Fibroblast of lung (primary cell): ENCODE measurements at places on chromosomes 5 and 9.

GRCh38 chr5:1297243-1297642 is 2.4 kb upstream of the TERT start:
- no peak overlapping the region for H3K27ac ChIP-seq
- DNase-seq = no peak
- no peaks in the 10 kb centered on the region for H3K36me3 ChIP-seq
- H3K27me3 ChIP-seq = peaks cover 5% of the 10 kb centered on the region

- no peaks in the 10 kb centered on the region for H3K27me3 ChIP-seq
- peaks cover 3% of the 10 kb centered on the region for H3K36me3 ChIP-seq
- DNase-seq = no peak
- H3K4me1 ChIP-seq = no peaks in the 10 kb centered on the region
- H3K4me3 ChIP-seq = no peak overlapping the region
These were observed 22.5 kb upstream of the CAMSAP1 start for GRCh38 chr9:135929656-135930445.

GRCh38 chr5:37717613-37718431 is 122.0 kb downstream of the GDNF start:
- peaks cover 9% of the 10 kb centered on the region for H3K4me1 ChIP-seq
- no peaks in the 10 kb centered on the region for H3K36me3 ChIP-seq
- peak; percentile 92 for DNase-seq
- no peaks in the 10 kb centered on the region for H3K27me3 ChIP-seq

- peaks cover 16% of the 10 kb centered on the region for H3K36me3 ChIP-seq
- no peak for DNase-seq
- H3K4me3 ChIP-seq = no peak overlapping the region
- no peaks in the 10 kb centered on the region for H3K27me3 ChIP-seq
- peak overlapping the region; percentile 92 for H3K27ac ChIP-seq
These were observed 74.3 kb upstream of the STXBP1 start for GRCh38 chr9:127537792-127538191.

DNA sequence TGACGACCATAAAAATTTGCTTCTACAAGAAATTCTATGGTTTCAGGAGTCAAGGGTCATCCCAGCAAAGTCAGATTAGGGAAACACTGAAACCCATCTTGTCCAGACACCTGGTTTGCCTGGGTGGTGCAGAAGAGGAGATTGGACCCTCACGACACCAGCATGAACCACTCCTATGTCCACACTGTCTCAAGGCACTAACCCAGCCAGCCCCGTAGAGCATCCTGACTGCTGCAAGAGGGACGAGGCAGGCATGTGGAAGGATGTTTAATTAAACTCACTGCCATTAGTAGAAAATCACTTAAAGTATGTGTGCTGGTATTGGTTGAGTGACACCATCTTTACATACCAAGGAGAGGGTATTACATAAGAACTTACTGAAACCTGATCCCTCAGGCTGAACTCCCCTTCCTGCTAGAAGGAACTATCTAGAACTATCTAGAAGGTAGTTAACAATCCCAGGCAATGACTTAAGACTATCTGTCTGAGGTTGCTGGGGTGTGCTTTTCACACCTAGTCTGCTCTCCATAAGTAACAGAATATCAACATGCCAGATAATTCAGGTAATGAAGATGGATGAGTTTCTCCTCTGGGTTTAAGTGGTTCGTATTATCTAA is 93.6 kb downstream of the SEMA6A start:
- H3K4me3 ChIP-seq = no peak overlapping the region
- no peaks in the 10 kb centered on the region for H3K27me3 ChIP-seq
- no peaks in the 10 kb centered on the region for H3K36me3 ChIP-seq
- H3K27ac ChIP-seq = no peak overlapping the region

DNA sequence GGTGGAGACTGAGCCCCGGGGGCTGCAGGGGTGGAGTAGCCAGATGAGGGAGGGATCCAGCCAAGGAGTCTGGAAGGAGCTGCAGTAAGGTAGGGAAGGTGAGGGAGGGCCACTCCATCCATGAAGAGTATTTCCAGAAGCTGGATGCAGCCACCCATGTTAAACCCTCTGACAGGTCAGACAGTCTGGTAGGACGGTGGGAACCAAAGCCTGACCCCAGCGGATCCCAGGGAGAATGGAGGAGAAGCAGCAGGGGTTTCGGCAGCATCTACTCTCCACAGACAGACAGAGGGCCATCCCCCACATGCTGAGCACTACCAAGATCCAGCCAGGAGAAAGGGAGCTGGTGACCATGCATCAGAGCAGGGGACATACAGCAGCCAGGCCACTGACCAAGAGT is 22.5 kb upstream of the S1PR3 start:
- H3K4me1 ChIP-seq = no peaks in the 10 kb centered on the region
- no peak overlapping the region for H3K27ac ChIP-seq
- H3K27me3 ChIP-seq = no peaks in the 10 kb centered on the region
- no peaks in the 10 kb centered on the region for H3K36me3 ChIP-seq

DNA sequence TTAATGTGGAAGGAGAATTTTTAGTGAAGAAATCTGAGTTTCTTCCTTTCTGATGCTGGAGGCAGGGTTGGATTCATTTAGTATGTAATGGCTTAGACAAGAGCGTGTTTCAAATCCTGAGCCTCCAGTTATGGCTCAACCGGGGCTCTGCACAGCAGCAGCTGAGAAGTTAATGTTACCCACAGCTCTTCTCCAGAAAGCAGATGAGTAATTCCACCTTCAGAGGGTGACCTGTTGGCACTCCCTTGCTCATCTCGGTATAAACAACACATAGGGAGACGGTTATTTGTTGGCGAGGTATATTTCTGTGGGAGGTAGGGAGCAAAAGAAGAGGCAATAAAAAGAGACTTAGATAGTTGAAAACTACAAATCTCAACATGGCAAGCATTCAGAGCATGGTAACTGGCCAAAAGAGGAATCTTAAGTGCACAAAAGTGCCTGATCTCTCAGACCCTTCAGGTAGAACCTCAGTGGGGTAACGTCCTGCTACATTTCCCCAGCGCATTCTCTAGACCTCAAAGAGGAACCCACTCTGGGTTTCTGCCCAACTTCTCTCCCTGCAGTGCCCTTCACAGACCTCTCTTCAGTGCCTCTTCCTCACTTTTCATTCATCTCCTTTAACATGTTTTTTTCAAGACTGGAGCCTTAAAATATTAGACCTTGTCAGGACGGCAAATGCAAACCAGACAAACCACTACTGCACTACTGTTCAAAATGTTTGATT is 417.5 kb upstream of the ADAMTSL1 start:
- no peaks in the 10 kb centered on the region for H3K27me3 ChIP-seq
- no peak overlapping the region for H3K27ac ChIP-seq
- no peak for DNase-seq
- H3K36me3 ChIP-seq = no peaks in the 10 kb centered on the region
- no peaks in the 10 kb centered on the region for H3K4me1 ChIP-seq

DNA sequence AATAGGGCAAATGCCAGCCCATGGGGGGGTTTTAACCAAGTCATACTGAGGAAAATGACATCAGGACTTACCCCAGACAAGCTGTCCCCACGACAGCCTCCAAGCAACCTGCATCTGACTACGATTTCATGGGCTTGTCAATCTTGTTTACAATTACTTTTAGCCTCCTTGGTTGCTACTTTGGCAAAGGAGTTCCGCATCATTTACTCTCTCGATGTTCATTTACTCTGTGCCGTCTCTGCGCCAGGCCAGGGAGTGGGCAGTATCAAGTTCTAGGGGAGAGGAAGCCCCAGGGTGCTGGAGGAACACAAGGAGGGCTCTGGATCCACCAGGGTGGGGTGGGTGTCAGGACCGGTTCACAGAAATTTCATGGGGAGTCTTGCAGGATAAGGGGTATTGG is 23.9 kb downstream of the PTPN3 start:
- H3K4me3 ChIP-seq = no peak overlapping the region
- H3K4me1 ChIP-seq = no peaks in the 10 kb centered on the region
- no peaks in the 10 kb centered on the region for H3K36me3 ChIP-seq
- no peaks in the 10 kb centered on the region for H3K27me3 ChIP-seq
- no peak overlapping the region for H3K27ac ChIP-seq
- no peak for DNase-seq

DNA sequence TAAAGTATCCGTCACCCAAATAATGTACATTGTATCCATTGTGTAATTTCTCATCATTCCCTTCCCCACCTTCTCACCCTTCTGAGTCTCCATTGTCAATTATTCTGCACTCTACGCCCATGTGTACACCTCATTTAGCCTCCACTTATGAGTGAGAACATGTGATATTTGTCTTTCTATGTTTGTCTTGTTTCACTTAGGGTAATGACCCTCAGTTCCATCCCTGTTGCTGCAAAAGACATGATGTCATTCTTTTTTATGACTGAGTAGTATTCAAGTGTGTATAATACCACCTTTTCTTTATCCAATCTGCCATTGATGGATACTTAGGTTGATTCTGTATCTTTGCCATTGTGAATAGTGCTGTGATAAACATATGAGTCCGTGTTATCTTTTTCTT is 4.9 kb upstream of the SPATA31C2 start:
- H3K4me1 ChIP-seq = no peaks in the 10 kb centered on the region
- no peak overlapping the region for H3K4me3 ChIP-seq
- no peaks in the 10 kb centered on the region for H3K27me3 ChIP-seq
- no peak for DNase-seq

GRCh38 chr5:92599217-92599810 is 981.7 kb downstream of the NR2F1-AS1 start:
- no peaks in the 10 kb centered on the region for H3K27me3 ChIP-seq
- no peaks in the 10 kb centered on the region for H3K36me3 ChIP-seq
- no peaks in the 10 kb centered on the region for H3K4me1 ChIP-seq

- H3K36me3 ChIP-seq = no peaks in the 10 kb centered on the region
- no peaks in the 10 kb centered on the region for H3K27me3 ChIP-seq
- no peaks in the 10 kb centered on the region for H3K4me1 ChIP-seq
- no peak overlapping the region for H3K27ac ChIP-seq
- no peak overlapping the region for H3K4me3 ChIP-seq
- DNase-seq = no peak
These were observed 287.1 kb downstream of the KCNN2 start for GRCh38 chr5:114648940-114649339.

DNA sequence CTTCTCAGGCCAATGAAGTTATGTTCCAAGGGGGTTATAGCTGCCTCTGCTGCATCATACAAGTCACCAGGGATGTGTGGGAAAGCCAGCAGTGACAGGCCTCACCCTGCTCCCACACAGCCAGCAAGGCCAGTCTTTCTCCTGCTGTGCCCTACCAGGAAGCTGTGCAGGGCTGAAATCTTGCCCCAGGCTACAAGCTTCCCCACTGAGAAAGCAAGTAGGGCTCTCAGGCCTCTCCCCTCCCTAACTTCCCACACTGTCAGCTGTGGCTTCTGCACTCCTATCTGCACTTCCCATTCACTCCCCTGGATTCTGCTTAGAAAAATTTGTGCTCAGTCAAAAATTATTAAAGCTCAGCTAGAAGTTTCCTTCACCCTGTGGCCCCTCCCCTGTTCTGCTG is 611.2 kb upstream of the ZNF608 start:
- no peaks in the 10 kb centered on the region for H3K36me3 ChIP-seq
- H3K4me3 ChIP-seq = no peak overlapping the region
- no peak overlapping the region for H3K27ac ChIP-seq
- no peaks in the 10 kb centered on the region for H3K4me1 ChIP-seq

GRCh38 chr9:134412298-134412711 is 86.0 kb downstream of the RXRA start:
- H3K27ac ChIP-seq = no peak overlapping the region
- H3K27me3 ChIP-seq = no peaks in the 10 kb centered on the region
- no peak overlapping the region for H3K4me3 ChIP-seq
- H3K4me1 ChIP-seq = peaks cover 15% of the 10 kb centered on the region
- peaks cover 4% of the 10 kb centered on the region for H3K36me3 ChIP-seq

GRCh38 chr5:146633323-146633764 is 117.4 kb upstream of the GPR151 start:
- H3K36me3 ChIP-seq = no peaks in the 10 kb centered on the region
- H3K4me1 ChIP-seq = no peaks in the 10 kb centered on the region
- no peak overlapping the region for H3K27ac ChIP-seq
- H3K27me3 ChIP-seq = no peaks in the 10 kb centered on the region

DNA sequence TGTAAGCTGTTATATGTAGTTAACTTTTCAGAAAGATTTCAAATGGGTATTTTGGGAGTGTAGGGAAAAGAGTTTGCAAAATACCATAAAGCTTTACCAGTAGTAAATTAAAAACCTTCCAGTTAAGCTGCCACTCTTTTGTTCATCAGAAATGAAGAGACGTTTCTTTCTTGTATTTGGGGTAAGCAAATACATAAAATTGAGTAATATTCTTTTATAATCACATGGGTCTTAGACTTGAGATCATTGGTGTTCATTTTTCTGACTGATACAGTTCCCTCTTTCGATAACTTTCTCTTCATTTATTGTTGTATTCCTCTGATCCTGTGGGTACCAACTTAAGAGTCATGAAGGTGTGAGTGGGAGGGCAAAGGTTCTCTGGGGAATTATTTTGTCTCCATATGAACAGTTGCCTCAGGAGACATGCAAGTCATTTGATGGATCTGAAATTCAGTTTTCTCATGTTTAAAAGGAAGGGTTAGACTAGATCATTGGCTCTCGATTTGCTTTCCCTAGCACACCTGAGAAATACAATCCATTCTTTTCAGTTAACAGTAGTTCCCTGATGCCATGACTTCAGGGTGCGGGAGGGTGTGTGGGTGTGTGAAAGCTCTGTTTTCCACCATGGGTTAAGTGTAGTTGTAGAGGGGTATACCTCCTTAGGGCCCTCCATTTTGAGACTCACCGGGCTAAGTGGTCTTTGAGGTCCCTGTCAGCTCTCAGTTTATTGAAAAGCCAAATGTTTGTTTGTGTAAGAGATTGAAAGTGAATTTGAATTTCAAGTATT is 47.7 kb downstream of the CNTRL start:
- DNase-seq = no peak
- H3K27ac ChIP-seq = peak overlapping the region; percentile 13
- peak overlapping the region; percentile 64 for H3K4me3 ChIP-seq
- H3K36me3 ChIP-seq = peaks cover 1% of the 10 kb centered on the region
- H3K27me3 ChIP-seq = no peaks in the 10 kb centered on the region
- peaks cover 2% of the 10 kb centered on the region for H3K4me1 ChIP-seq

- H3K27me3 ChIP-seq = no peaks in the 10 kb centered on the region
- no peaks in the 10 kb centered on the region for H3K36me3 ChIP-seq
- peak overlapping the region; percentile 44 for H3K4me3 ChIP-seq
- DNase-seq = peak; percentile 66
- peaks cover 9% of the 10 kb centered on the region for H3K4me1 ChIP-seq
These were observed 88.8 kb downstream of the ANXA2R start for GRCh38 chr5:42951293-42951840.

GRCh38 chr9:136900988-136901515 is 14.7 kb downstream of the TRAF2 start:
- H3K27me3 ChIP-seq = no peaks in the 10 kb centered on the region
- H3K4me1 ChIP-seq = peaks cover 14% of the 10 kb centered on the region
- H3K4me3 ChIP-seq = no peak overlapping the region
- peaks cover 5% of the 10 kb centered on the region for H3K36me3 ChIP-seq
- H3K27ac ChIP-seq = peak overlapping the region; percentile 62
